ENCODE measurements at places on chromosomes 12 and 14.

- no peak for DNase-seq
Observed at GRCh38 chr14:55819610-55820304, 239.8 kb downstream of the KTN1 start.

GRCh38 chr12:131345521-131346436 lies 365.1 kb upstream of the SFSWAP start:
- DNase-seq = no peak

GRCh38 chr12:3216726-3217682 lies 139.8 kb downstream of the TSPAN9 start:
- DNase-seq = no peak

- DNase-seq = no peak
Observed at GRCh38 chr14:67442139-67442906, 30.4 kb upstream of the PLEK2 start.

- DNase-seq = no peak
Observed at GRCh38 chr12:52726451-52726850, 23.1 kb upstream of the KRT77 start.

DNA sequence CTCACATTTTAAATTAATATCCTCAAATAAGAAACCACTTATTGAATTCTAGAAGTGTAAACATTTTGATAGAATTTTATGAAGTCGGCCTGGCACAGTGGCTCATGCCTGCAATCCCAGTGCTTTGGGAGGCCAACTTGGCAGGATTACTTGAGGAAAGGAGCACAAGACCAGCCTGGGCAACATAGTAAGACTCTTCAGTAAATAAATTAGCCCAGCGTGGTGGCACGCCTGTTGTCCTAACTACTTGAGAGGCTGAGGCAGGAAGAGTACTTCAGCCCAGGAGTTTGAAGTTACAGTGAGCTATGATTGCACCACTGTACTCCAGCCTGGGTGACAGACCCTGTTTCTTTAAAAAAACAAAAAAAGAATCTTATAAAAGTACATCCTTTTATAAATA lies 8.9 kb upstream of the ZNF410 start:
- no peak for DNase-seq

- no peak for DNase-seq
Observed at GRCh38 chr14:104545942-104546501, 33.5 kb upstream of the C14orf180 start.

GRCh38 chr12:3741882-3742672 lies 10.8 kb downstream of the CRACR2A start:
- no peak for DNase-seq

- DNase-seq = no peak
Observed at GRCh38 chr12:104471336-104471735, 14.6 kb downstream of the CHST11 start.

DNA sequence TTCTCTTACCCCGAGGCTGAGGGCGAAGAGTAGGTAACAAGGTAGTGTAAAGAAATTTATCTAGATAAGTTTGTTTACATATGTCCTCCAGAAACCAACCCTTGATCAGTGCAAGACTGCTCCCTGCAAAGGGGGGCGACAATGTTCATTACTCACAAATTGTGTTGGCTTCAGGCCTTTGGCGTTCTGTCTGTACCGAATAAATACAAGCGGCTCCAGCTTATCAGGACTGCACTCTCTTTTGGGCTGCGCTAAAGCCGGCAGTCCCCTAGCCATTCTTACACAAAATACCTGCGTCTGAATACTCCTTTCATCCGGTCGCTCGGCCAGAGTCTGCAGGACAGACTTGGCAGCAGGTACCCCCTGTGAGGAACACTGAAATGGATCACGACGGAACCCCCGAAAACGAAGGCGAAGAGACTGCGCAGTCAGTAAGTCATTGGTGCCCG lies 116.4 kb downstream of the PPHLN1 start:
- DNase-seq = no peak

DNA sequence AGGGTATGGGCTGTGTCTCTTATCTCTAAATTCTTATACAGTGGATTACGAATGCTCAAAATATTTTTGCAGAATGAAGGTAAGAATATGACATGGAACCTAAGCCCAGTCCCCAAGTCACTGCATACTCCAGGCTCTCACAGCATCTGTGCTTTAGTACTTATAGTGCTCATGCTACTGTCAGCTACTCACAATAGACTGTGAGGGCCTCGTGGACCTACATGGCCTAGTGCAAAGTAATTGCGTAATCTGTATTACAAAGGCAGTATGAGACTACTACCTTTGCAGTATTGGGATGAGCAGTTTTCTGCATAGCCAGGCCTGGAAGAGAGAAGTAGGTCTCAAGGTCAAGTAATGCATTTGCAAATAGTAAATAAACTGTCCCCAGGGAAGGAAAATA lies 27.9 kb downstream of the VWF start:
- DNase-seq = no peak

DNA sequence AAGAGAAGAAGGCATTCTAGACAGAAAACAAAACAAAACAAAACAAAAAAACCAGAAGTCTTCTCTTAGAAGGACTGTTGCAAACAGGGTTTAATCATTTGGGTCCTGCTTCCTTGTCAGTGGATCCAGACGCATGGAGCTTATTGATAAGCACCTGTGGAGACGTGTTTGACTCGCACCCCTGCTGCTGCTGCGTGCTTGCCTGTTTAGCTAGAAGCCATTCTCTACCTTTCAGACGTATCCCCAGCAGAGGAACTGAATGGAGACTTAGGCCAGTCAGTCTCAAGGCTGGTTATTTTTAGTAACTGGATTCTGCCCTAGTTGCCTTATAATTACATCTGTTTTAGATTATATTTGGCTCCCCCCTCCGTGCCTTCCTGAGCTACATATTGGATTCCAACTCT lies 186.1 kb upstream of the EEA1 start:
- DNase-seq = no peak

GRCh38 chr14:65637780-65638179 lies 225.2 kb downstream of the FUT8 start:
- DNase-seq = no peak

- DNase-seq = no peak
Observed at GRCh38 chr14:94341656-94342333, 18.7 kb upstream of the SERPINA6 start.

DNA sequence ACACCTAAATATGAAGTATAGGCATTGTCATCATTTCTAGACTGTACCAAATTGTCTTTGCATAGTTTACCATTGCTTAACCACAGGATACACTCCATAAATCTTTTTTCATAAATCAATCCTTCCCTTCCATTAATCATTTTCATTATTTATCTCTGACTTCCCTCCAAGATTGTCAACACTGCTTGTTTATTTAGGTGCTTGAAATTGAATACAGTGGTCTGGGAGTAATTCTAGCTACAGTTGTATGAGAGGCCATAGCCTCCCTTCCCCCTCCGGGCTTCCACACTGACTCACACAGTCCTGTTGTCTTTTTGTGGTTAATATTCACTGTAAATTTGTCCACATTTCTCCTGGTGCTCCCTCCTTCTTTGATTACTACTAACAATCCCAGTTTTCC lies 114.2 kb upstream of the ARID2 start:
- no peak for DNase-seq

GRCh38 chr14:81169711-81170103 lies 51.1 kb downstream of the GTF2A1 start:
- peak; percentile 6 for DNase-seq

- no peak for DNase-seq
Observed at GRCh38 chr14:60102389-60102788, 10.7 kb downstream of the PCNX4 start.

GRCh38 chr14:91418387-91419043 lies 895 bp upstream of the CCDC88C start:
- DNase-seq = peak; percentile 70

- DNase-seq = no peak
Observed at GRCh38 chr12:132447731-132448462, 42.1 kb upstream of the FBRSL1 start.

- DNase-seq = no peak
Observed at GRCh38 chr12:865614-866013, 83.9 kb downstream of the RAD52 start.

DNA sequence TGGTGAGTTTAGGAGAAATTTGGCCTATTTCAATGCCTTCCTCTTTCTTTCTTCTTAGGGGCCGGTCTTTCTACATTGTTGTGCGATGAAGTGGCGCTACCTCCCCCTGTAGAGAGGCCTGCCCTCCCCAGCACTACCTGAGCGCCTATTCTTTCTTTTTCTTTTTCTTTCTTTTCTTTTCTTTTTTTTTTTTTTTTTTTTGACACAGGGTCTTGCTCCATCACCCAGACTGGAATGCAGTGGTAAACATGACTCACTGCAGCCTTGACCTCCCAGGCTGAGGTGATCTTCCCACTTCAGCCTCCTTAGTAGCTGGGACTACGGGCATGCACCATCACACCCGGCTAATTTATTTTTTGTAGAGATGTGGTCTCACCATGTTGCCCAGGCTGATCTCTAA lies 136.1 kb upstream of the MAX start:
- no peak for DNase-seq

DNA sequence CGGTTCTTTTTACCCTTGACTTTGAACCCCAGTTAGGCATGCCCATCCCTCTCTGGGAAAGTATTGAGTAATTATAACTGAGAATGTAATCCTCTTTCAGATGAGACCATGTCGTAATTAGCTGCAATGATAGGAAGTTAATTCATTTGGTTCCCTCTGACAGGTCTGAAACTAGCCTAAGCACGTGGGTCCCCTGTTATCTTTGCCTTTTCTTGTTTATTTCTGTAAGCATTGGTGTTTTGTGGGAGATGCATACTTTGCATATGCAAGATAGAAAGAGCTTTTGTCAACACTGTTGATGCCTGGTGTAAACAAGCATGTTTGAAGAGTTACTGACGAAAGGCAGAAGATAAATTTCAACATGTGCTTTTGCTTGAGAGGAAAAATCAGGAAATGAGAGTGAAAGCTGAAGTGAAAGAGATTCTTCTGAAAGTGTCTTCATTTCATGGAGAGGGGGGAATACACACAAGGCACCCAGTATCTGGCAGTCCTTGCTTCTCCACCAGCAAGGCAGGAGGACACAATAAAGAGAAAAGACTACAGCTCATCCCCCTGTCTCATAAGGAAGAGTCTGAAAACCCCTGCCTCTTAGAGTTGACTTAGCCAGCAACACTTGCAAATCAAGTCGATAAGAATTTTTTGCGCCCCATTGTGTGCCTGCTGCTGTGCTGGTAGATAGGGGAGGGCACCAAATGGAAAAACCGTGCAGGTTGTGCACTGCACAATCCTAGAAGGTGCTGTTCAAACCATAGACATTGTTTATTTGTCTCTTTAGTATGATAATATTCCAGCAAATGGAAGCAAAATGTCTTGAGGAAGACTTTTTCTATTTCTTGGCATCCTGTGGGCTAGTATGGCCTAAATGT lies 77.8 kb downstream of the SLC24A4 start:
- DNase-seq = no peak

GRCh38 chr12:79351251-79351650 lies 339.5 kb downstream of the PAWR start:
- DNase-seq = peak; percentile 38

DNA sequence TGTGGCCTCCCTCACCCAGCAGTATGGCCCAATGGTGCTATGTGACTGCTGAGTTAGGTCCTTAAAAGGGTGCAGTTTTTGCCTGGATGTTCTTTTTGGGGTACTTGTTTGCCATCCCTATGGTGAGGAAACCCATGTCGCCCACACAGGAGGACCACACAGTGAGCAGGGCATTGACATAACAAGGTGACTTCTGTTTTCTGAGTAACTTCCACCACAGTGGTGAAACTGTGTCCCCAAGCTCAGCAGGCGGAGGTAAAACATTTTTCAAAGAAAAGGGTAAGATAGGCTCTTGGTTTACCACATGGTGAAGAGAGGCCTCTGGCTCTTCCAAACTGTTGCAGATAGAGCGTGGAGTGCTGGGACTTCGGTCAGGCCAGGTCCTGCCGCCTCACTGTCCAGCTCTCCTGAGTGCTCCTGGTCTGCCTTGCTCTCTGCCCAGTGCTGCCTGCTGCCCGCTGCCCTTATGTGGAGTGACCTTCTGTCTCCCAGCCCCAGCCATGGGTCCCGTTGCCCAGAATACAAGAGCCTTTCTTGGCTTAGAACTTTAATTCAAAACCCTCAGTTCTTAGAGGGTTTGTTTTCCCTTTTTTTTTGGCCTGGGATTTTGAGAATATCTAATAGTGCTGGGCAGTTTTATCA lies 54.0 kb downstream of the TRAF3 start:
- no peak for DNase-seq

DNA sequence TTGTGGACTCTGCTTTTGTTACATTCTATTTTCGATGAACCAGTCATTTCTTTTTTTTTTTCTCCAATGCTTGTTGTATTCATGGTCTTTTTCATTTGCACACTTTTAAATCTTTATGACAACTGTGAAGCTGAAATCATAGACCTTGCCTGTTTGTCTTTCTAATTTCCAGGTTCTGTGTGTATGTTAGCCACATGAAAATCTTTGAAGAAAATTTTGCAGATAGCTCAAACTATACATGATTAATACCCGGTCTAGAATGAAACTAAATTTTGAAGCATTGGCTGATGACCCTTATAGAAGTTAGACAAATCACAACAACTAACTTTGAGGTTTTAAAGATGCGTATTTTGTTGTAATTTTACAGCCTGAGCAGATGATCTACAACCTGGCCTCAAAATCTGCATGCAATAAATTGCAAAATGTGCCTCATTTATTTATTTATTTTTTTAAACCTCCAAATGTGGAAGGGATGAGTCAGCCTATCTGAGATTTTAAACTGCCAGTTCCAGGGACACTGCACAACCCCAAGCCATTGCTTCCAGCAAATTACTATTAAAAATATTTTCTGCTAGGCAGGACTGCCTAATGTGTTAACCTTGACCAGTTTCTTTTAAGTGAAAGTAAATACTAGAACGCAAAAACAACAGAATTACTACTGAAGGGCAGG lies 96.3 kb upstream of the NAV3 start:
- DNase-seq = no peak

- DNase-seq = no peak
Observed at GRCh38 chr12:64194333-64195149, 27.6 kb downstream of the KICS2 start.

DNA sequence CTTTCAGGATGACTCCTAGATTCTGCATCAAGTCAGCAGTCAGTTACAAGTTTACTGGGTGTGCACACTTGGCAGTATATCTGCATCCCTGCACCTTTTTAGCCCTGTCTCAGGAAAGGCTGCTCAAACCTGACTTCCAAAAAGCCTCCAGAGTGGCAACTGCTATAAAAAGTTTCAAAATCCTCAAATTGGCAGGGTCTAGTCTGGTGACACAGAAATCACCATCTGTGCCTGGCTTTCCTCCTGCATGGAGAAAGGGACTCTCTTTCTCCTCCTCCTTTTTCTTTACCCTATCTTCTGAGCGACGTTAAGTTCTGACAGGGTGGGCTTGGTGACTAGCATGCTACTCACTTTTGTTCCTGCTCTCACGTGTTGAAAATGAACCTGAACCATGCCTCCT lies 679.5 kb downstream of the C12orf50 start:
- no peak for DNase-seq

- DNase-seq = no peak
Observed at GRCh38 chr12:104713444-104713843, 244.6 kb downstream of the SLC41A2 start.

- no peak for DNase-seq
Observed at GRCh38 chr12:132315951-132316350, 13.4 kb downstream of the GALNT9 start.

- DNase-seq = no peak
Observed at GRCh38 chr12:80979816-80980215, 42.1 kb upstream of the LIN7A start.

- no peak for DNase-seq
Observed at GRCh38 chr12:32120419-32120818, 13.8 kb downstream of the BICD1 start.

GRCh38 chr12:48018618-48018995 lies 14.3 kb upstream of the COL2A1 start:
- no peak for DNase-seq

- no peak for DNase-seq
Observed at GRCh38 chr12:22380031-22380430, 45.5 kb upstream of the ST8SIA1 start.

All from neural progenitor cell (in vitro differentiated cells).